CMK (cell line): ENCODE measurements at places on chromosomes 6 and 20.

DNA sequence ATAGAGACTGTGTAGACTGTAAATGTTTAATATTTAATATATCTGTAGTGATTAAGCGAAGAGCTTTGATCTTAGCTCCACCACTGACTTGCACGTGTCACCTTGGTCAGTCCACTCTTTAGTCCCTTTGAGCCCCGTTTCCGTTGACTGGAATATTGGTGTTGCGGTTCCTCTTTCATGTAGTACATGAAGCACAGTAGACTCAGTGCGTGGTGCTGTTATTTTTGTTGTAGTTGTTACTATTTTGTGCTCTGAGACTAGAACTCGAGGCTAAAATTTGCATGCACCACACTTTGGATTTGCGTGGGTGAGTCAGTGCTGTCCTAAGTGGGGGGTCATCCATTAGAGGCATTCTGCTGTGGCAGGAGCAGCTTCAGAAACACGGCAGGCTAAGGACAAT lies 291.4 kb downstream of the QKI start:
- DNase-seq = no peak

- DNase-seq = no peak
These were observed 50.8 kb upstream of the FAM83D start for GRCh38 chr20:38875175-38875993.

DNA sequence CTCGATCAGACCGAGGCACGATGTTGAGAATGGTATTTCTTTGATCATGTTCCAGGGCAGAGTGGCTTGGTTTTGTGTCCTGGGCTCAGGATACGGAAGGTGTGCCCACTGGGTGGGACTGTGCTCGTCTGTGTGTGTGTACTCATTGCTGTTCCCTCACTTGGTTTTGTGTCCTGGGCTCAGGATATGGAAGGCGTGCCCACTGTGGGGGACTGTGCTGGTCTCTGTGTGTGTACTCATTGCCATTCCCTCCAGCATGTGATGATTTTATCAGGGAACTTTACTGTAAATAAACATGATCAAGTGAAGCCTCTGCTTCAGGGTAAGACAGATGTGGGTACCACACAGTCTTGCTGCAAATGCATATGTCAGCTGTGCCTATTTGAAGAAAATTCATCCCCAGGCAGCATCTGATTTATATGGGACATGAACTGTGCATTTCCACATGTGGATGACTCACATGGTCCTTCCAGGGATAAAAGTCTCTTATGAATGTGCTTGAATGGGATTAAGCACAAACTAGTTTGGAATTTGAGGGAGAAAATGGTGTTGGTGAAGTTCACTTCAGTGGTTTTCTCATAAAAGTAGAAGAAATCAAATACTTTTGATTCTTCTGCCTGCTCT lies 274.3 kb downstream of the QKI start:
- no peak for DNase-seq

DNA sequence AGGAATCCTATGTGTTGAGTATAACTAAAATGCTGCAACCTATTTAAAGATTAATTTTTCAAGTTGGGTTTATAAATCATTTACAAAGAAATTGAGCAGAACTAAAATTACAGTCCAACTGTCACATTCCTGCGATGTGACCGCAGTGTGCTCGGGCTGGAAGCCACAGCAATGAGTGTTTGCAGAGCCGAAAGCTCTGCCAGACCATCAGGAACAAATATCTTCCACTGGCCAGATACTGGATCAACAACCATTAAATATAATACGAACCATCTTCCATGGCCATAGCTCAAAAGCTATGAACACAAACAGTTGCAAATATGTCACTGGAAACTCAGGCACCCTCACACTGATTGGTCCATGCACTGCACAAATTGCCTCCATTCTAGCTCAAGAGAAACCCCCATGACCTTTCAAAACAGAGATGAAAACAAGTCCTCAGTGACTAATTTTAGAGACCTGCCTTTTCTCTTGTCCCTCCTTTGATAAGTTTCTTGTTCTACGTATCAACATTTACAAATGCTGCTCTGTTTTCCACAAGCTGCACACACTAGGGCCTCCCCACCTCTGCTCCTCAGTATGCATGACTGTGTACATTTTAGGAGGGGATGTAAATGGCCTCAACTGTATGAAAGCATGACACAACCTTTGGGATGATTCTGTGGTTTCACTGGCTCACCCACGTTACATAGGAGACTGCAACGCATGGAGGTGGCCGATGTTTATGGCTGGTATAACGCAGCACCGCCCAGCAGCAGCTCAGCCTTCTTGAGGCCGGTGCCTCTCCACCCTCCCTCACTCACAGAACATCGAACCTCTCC lies 171.7 kb downstream of the WDR27 start:
- no peak for DNase-seq

- DNase-seq = no peak
These were observed 9.5 kb downstream of the NT5E start for GRCh38 chr6:85459224-85459901.

DNA sequence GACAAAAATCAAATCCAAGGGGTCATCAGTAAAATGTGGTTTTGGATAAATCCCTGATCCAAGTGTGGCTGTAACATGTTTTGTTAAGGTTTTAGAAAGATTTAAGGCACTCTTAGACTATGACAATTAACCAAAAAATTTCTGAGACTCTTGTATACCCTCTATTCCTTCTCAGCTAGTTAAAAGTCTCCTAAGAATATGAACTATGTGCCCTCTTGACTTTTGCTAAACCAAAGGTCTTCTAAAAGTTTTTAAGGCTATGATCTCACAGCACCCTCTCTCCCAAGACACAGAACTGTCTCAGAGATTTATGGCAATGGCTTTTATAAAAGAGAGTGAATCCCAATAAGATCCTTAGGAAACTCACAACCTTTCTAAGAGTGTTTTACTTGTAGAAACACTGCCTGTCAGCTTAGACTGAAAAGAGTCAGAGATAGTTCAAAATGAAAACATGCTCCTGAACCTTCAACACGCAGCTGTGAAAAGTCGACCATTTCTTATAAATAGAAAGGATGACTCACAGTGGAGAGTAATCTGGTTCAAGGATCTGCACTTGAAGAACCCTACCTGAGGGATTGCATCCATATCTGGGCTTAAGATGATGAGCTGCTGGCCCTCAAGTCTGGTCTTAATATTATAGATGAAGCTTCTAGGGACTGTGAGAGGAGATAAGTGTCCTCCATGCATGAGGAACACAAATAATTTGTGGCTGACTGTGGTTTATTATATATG lies 388.4 kb upstream of the GJE1 start:
- no peak for DNase-seq

GRCh38 chr6:166456395-166457156 lies 73.8 kb upstream of the MPC1 start:
- DNase-seq = no peak

DNA sequence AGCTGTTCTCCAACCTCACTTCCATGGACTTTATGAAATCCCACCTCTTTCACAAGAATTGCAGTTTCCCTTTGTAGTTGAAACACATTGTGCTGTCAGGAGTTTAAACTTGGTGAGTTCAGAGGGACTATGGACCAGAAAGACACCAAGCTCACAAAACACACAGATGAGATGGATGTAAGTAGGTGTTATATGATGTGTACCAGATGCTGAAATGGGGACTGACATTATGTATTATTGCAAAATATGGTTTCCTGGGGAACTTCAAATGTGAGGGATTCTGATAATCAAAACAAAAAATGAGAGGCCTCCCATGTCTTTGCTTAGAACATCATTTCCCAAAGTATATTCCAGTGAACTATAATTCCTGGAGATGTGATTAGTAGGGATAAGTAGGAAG lies 401.1 kb upstream of the ARID1B start:
- DNase-seq = no peak

DNA sequence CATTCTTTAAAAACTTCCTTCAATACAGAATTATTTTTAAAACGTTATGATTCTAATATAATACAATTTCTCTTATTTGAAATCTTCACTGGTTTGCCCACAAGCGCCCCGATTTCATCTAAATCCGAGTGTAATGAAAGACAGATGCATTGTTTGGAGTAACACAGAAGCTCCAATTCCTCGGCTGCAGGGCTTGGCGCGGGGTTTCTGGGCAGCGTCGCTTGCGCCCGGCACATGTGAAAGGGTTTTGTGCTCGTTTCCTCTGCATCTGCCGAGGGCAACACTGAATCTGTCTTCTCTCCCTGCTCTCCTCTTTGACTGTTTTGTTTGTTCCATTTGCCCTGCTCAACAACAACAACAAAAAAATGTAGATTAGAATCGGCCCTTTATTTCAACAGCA lies 248.6 kb upstream of the QKI start:
- DNase-seq = no peak

GRCh38 chr20:24138951-24139350 lies 150.4 kb upstream of the GGTLC1 start:
- DNase-seq = no peak

GRCh38 chr6:109241199-109241598 lies 141.1 kb downstream of the CD164 start:
- no peak for DNase-seq

DNA sequence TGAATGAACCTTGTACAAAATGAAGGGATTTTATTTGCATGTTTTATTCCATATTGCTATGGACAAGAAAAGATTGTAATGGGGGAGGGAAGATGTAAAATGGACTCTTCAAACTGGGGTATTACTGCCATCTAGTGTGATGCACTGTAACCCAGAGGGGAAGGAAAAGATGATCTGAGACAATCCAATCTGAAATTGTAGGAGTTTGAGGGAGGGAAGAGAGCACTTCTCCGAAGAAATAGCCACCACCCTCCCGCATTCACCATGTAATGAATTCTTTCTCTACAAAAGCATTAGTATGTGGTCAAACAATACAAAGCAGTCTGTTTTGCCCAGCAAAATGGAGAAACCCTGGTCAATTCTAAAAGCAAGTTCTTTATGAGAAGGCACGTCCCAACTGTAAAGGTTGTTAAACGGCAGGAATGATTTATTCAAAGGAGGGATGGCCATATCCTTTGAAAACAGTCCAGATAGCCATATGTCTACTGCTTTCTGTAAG lies 679.5 kb upstream of the NRSN1 start:
- no peak for DNase-seq

DNA sequence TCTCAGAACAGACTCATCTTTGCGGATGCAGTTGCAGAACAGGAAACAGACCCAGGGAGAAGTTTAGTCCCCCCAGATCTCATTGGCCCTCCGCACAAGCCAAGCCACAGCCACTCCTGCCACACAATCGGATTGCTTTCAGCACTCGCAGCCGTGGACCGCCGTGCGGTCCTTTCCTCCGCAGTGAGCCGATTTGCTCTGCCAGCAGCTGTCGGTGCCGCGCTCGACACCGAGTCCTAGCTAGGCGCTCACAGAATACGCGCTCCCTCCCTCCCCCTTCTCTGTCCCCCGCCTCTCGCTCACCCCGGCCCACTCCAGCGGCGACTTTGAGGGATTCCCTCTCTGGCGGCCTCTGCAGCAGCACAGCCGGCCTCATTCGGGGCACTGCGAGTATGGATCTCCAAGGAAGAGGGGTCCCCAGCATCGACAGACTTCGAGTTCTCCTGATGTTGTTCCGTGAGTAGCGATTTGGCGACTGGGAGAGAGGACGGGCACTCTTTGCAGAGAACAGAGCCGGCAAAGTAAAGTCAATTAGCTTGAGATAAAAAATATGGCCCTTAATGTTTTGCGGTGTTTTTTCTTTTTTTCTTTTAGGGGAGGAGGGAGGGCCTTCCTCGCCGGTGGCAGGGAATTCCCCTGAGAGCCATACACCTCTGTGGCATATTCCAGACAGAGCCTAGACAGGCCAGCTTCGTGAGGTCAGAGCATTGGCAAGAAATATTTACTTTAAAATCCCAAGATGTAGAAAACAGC lies at the start of gene LAMP5:
Gene LAMP5, plus strand, starts transcription at position 130 of the 753 bp plus-strand sequence. Its CDS starts 263 bp downstream, at position 393.
- DNase-seq = no peak

DNA sequence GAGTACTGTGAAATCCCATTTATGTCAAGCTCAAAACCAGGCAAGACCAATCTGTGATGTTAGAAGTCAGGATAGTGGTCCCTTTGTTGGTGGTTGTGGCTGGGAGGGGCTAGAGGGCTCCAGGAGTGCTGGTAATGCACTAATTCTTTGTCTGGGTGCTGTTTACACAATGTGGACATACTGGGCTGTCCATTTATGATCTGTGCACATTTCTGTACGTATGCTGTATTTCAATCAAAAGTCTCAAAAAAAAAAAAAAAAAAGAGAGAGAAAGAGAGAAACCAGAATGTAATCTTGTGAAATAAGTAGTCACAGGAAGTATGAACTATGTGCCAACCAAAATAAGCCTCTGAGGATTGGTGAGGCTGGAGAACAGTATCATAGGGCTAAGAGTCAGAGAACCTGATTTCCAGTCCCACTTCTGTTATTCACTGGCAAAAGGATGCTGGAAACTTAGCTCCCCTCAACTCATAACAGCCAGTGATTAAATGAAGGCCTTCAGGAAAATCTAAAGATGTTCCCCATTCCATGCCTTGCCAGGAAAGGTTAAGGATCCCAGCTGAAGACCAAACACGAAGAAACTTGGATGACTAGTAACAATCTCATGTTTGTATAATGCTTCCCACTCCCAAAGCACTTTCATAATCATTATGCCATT lies 19.6 kb upstream of the TRAM2 start:
- no peak for DNase-seq

DNA sequence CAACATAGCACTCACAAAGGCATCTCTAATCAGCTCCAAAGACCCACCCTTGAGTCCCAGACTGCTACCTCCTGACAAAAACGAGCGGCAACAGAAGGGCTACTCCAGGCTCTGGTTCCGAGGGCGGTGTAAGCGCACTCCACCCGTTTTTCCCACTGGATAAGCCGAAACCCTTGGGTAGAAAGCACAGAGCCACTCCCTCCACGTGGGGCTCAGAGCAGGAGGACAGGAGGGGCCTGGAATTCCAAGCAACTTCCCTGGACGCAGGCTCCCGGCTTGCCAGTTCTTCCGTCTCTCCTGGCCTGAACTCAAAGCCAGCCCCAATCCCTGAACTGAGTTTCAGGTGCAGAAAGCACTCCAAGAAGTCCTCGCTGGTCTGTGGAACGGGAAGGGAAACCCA lies 7.4 kb downstream of the GMEB2 start:
- DNase-seq = no peak

DNA sequence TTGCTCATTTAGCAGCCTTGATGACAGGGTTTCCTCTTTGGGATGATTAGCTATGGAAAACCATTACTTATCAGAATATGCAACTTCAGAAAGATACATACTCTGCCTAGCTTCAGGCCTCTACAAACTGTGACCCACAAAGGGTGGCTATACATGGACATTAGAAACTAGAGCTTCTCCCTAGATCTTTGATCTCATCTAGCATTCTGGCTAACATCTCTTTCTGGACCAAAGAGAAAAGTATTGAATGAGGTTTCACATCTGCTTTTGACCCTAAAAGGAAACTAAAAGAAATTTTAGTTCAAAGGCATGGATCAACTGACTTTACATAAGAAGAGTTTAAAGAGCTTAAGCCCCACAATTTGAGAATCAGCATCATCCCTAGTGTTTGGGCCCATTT lies 12.4 kb upstream of the HMGN3 start:
- no peak for DNase-seq

DNA sequence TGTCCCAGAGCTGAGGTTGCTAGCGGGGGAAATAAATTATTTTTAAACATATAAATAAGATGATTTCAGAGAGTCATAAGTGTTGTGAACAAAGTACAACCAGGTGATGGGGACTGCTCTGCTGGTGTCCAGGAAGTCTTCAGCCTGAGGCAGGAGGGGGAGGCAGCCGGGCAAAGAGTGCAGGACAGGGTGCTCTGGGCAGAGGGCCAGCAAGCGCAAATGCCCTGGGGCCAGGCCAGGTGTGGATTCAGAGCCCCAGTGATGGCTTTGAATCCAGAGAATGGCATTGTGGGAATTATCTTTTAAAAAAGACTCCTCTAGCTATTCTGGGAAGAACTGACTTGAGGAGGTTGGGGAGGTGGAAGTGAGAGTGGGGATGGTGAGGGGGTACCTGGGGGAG lies 1.6 kb downstream of the CLPSL1 start:
- no peak for DNase-seq

- DNase-seq = no peak
These were observed 17.5 kb upstream of the SYNCRIP start for GRCh38 chr6:85660181-85660611.

GRCh38 chr6:6980999-6981597 lies 126.7 kb upstream of the RREB1 start:
- no peak for DNase-seq
